ENCODE measurements at places on chromosomes 12 and 14. TPM values are rescaled to one million over a fixed set of nuclear protein-coding genes. Genes with fewer than 3 reads are reported as not detected.

Gene TAS2R31
- total RNA-seq: 5.6 TPM

Gene RASAL1
- total RNA-seq: 1.8 TPM

Gene ESR2
- total RNA-seq: 0.07 TPM

Gene LACRT
- not detected for total RNA-seq

Gene OAS3
- 16.0 TPM for total RNA-seq

Gene FGF6
- not detected for total RNA-seq

Gene ACSM4
- total RNA-seq: not detected

Gene STYK1
- total RNA-seq: 1.4 TPM

Gene ACTR6
- total RNA-seq: 19.1 TPM

Gene OR4E2
- not detected for total RNA-seq

Gene RASSF9
- 1.7 TPM for total RNA-seq

Gene PTPN21
- total RNA-seq: 13.4 TPM

Gene LRRC9
- 0.07 TPM for total RNA-seq

Gene NEDD1
- 48.2 TPM for total RNA-seq

Gene AICDA
- total RNA-seq: not detected

Gene IAPP
- not detected for total RNA-seq

Gene POTEM
- total RNA-seq: not detected

Gene GPD1
- under 0.01 TPM for total RNA-seq

Gene TAS2R14
- total RNA-seq: 0.68 TPM

Gene OSBPL8
- total RNA-seq: 100 TPM
